ENCODE measurements at places on chromosomes 5 and 9.

- DNase-seq, result no peak
Measured at GRCh38 chr5:58770136-58770535, 187.3 kb downstream of the RAB3C start.

- DNase-seq, result no peak
Measured at GRCh38 chr5:1445689-1446601, 705 bp upstream of the SLC6A3 start.

DNA sequence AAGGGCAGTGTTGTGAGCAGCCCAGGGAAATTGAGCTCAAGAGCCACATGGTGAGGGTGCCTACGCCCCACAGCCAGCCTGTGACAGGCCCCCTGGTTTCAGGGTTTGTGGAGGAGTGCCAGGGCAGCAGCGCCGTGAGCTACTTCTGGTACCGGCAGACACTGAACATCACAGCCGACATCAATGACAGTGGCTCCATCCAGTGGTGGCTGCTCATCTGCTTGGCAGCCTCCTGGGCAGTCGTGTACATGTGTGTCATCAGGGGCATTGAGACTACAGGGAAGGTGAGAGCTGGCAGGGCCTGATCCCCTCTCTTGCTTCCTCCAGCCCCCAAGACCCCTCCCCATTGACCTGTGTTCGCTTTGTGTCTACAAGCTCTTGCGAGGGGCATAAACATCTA is 10.2 kb downstream of the SLC6A18 start:
- no peak for DNase-seq

DNA sequence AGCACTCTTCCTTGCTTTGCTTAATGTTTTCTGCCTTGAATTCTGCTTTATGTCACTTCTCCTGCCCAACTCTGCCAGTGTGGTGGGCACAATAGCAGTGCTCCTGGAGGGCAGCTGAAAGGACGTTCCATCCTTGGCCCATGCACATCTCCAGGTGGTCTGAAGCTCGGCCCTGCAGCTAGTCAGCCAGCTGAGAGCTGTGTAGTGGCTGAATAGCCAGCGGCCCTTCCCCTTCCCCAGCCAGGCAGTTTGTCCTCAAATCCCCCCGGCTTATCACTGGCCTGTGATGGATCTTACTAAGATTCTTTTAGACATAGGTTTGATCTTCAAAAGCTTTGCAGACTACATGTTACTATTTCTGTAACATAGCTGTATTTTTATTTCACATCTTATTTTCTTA is 42.7 kb upstream of the ANGPTL2 start:
- DNase-seq, result no peak

DNA sequence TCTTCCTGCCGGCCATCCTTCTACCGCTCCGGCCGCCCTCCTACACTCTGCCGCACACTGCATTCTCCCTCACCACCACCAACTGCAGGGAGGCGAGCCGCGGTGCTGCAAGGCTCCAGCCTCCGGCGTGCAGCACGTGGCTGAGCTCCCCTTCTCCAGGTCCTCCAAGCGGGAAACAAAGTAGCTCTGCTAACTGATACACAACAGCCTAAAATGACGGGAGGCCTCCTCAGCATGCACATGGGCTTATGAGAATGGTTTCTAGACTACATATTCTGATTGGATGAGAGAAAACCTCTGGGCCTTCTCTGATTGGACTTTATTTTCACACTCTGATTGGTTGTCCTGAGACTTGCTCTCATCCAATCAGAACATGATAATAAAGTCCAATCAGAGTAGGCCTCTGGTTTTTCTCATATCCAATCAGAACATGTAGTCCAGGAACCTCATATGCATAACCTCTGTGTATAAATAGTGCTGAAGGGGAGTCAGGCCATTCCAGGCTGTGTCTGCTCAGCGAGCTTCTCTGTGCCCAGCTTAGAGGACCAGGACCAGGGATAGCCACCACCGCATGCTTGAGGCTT is 27.0 kb upstream of the ZNF354B start:
- no peak for DNase-seq

DNA sequence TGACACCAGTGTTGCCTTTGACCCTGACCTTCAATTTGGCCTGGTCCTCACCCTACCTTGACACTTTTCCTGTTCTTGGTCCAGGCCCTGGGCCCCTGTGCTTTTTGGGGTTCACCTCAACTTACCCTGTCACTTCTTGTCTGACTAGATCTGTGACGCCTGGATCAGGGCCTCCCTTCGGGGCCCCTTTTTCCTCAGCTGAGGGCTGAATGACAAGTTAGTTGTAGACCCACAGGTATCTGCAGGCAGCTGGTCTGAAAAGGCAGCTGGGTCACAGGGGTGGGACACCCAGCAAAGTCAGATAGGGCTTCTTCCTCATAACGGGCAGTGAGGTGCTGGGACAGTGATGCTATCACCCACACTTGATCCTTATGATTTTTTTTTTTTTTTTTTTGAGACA is 10.0 kb upstream of the MYORG start:
- no peak for DNase-seq

DNA sequence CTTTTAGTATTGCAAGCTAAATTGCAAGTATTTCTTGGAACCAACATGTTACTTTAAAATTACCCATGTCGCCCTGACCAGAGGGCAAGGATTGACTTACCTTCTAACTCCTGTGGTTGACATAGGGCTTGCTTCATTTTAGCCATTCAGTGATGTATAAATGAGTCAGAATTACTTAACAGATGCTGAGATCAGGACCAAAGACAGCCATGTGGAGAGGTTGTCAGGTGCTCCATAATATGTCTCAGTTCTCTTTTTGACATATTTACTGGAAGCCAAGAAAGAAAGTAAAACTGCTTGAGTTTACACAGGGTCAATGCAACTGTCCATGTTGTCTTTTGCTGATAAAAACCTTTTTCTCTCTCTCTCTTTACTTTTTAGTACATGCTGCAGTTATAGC is 33.2 kb downstream of the F2RL2 start:
- no peak for DNase-seq

DNA sequence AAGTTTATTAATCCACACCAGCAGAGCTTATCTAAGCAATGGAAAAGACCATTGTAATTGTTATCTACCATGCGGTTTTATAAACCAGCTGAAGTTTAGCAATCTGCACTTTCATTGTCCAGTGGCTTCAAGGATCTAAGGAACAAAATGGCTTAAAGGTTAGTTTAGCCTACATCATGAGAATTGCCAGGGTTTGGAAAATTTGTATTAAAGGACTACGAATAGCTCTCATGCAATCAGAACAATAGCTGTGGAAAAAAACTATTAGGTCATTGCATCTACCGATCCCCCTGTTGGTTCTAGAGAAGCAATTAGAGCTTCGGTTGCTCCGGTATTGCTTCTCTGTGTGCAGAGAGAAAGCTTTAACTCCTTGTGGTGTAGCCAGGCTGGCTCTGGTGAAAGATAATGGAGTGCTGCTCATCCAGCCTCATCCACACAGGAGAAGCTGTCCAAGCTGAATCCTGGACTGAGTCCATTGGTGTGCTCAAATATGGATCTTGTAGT is 86.3 kb upstream of the SLC12A2 start:
- no peak for DNase-seq

GRCh38 chr9:83959061-83959460 is 21.0 kb downstream of the HNRNPK start:
- peak; percentile 80 for DNase-seq

DNA sequence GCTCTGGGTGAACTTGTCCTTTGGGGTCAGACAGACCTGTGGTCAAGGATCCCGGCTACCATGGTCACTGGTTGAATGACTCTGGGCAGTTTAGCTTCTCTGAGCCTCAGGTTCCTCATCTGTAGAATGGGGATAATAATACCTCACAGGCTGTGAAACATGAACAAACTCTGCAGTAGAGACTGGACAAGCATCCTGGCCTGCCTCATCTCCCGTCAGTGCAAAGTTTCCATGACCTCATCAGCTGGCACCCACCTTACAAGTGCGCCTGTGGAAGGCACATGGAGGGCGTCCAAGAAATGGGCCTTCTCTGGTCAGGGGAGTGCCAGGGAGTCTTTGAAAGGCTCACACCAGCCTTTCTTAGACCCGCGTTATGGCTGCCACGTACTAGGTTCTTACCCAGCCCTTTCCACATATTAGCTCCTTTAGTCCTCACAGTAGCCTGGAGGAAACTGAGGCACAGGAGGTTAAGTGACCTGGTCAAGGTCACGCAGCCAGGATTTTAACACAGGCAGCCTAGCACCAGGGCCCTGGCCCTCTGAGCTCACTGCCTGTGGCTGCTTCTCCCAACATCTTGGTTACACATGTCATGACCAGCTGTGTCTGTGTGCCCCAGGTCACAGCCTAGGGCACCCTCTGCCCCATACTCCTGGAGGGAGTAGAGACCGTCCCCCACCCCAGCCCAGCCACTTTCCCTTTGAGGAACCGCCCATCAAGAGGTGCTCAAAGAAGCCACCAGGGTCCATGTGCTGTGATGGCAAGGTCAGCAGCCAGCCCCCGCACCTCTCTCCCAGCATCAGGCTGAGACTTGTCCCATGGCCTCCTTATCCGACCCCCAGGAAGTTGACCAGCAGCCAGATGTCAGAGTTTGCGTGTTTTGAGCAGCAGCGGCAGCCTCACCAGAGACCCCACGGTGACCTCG is 39.4 kb upstream of the RPL26L1 start:
- DNase-seq, result no peak

DNA sequence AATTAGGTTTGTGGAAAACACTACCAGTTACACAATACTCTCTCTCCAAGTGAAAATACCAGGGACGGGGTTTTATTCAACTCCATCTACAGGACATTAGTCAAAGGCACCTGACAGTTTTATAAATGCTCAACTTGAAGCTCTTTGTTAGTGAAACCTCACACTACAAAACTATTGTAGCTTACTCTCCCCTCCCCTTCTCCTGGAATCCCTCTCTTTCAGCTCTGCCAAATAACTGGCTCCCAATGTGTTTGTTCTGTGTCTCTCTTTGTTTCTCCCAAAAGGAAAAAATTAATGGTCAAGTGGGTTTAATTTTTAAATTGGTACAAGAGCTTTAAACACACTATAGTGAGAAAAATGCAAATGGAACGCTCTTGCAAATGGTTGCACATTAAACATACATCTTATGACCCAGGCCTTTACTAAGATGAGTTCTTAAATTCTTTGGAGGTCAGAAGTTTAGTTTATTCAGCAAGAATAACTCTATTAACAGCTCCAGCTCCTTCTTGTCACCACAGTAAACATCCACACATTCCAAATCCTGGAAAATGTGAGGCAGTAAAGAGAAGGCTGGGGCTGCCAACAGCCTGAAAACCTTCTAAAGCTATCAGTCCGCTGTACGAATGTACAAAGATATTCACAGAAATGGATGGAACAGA is 48.4 kb downstream of the ZNF608 start:
- DNase-seq, result no peak

GRCh38 chr5:168897387-168898122 is 318.4 kb upstream of the PANK3 start:
- no peak for DNase-seq

- DNase-seq, result no peak
Measured at GRCh38 chr5:61534481-61535267, 202.6 kb downstream of the ZSWIM6 start.

DNA sequence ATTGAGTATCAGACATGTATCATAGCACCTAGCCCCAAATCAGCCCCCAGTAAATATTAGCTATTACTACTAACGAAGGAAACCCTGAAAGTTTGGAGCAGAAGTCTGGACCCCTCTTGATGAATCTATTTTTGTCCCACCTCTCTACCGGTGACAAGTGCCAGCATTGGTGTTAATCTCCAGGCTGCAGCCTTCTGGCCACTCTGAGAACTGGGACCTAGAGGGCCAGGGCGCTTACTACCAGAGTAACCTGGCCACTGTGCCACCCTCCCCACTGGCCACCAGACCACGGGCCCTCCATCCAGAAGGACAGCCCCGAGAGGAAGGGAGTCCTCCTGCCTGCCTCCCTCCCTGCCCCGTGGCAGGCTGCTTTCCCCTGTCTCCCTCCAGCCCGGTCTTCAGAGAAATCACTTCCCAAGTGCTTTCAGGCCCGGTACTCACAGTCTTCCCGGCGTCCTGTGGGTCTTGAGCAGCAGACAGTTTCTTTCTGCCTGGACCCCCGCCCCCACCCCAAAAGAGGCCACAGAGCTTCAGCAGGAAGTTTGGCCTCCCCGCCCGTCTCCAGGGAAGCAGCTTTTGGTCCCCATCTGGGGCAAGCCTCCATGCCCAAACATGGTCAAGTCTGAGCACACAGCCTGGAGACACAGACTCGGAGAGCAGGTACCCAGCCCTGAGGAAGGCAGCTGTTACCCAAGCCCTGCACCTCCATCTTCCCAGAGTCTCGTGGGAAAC is at the start of gene KCNMB1:
TSS of gene KCNMB1 (minus strand) at position 550 of the 732 bp plus-strand sequence. CDS start 3,920 bp downstream, outside the sequence.
- DNase-seq, result no peak

DNA sequence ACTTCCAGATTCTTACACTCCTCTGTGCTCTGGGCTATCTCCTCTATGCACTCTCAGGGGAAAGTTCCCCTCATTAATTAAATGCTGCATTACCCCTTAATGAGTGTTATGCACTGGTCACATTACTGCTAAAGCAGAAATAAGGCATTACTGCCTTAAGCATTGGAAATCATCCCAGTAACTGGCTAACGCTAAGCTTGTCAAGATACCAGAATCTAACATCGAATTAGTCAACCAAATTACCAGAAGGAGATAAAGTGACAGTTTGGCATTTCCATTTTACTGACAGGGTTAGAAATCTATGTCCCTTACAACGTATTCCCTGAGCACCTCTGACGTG is 69.5 kb upstream of the FAM169A start:
- no peak for DNase-seq

GRCh38 chr9:135102331-135102730 is 14.9 kb downstream of the OLFM1 start:
- no peak for DNase-seq

DNA sequence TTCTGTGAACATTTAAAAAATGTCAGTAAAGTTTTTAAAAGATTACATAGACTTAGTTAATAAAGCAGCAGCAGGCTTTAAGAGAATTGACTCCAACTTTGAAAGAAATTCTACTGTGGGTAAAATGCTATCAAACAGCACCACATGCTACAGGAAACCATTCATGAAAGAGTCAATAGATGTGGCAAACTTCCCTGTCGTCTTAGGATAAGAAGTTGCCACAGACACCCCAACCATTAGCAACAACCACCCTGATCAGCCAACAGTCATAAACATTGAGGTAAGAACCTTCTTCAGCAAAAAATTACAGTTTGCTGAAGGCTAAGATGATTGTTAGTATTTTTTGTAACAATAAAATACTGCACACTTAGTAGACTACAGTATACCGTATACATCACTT is 278.2 kb downstream of the CSNK1G3 start:
- no peak for DNase-seq

DNA sequence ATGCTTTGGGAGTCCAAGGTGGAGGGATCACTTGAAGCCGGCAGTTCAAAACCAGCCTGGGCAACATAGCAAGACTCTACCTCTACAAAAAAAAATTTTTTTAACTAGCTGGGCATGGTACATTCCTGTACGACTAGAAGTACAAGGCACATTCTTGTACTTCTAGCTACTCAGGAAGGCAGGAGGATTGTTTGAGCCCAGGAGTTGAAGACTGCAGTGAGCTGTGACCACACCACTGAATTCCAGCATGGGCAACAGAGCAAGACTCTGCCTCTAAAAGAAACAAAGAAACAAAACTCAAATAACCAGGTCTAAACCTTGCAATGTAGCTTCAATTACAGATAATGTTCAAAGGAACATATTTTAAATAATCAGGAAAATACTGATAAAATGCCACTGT is 56.2 kb downstream of the SSBP2 start:
- no peak for DNase-seq

- DNase-seq, result peak; percentile 78
Measured at GRCh38 chr9:116318468-116319374, 165.1 kb downstream of the PAPPA start.
